Osteoblast (primary cell): ENCODE measurements at places on chromosomes 7 and 10. TPM values are rescaled to one million over a fixed set of nuclear protein-coding genes. Genes with fewer than 3 reads are reported as not detected.

- no peak for DNase-seq
Measured at GRCh38 chr7:42192851-42193461, 44.1 kb downstream of the GLI3 start.

AKR1C8 gene
- not detected in 2 replicates for total RNA-seq

A1CF gene
- total RNA-seq: not detected in 2 replicates

DNA sequence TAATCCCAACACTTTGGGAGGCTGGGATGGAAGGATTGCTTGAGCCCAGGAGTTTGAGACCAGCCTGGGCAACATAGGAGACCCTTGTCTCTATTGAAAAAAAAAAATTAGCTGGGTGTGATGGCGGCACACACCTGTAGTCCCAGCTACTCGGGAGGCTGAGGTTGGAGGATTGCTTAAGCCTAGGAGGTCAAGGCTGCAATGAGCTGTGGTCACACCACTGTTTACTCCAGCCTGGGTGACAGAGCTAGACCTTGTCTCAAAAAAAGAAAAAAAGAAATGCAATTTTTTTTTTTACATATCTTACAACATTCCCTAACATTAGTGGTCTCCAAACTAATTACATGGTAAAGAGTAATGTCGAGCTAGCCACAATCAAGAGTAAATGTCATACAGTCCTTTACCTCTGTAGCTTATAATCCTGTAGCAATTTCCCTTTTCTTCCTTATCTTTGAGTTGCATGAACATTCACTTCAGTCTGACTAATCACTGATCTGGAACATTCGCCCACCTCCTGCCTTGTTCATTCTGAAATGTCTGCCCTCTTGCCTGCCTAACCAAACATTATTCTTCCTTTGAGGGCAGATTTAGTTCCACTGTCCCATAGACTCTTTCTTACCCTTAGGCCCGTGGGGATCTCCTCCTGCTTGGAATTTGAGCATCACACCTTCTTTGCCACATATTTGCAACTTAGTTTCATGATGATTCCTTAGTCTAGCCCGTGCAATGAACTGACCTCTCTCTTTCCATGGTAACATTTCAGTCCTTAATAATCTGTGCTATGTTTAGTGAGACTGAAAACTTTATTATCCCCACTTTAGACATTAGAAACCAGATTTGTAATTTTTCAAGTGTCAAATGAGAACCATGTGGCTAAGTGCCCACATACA is 4.8 kb upstream of the VCL start:
- peak; percentile 42 for DNase-seq

DNA sequence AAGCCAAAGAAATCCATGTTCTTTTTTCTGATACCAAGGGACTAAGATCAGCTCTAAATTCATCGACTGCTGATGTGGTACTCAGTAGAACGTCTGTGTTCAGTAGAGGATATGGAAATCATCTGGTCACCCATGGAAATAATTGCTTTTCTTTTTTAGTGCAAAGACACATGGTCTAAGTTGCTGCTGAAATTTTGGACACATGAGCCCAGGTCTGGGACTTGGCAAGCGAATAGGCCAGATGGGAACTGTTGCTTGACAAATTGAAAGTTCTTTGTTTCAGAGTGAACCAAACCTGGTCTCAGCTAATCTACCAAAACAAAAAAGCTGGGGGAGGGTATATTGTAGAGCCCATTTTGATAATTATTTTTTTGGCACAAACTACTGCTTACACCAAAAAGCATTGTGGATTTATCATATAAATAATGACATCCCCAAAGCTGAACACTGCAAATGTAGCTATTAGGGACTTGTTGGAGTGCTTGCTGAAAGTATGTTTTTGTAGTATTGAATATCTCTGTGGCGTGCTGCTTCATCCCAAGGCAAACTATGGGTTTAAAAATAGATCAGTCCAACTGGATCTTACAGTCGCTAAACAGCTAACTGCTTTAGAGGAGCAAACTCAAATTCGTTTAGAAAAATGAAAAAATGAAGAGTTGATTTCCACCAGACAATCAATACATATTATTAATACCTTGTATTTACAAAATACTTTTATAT is 144.7 kb downstream of the TRIL start:
- DNase-seq: no peak

CALML5 gene
- not detected in 2 replicates for total RNA-seq

KIF11 gene
- 4.0 and 5.3 TPM in 2 replicates for total RNA-seq

DNA sequence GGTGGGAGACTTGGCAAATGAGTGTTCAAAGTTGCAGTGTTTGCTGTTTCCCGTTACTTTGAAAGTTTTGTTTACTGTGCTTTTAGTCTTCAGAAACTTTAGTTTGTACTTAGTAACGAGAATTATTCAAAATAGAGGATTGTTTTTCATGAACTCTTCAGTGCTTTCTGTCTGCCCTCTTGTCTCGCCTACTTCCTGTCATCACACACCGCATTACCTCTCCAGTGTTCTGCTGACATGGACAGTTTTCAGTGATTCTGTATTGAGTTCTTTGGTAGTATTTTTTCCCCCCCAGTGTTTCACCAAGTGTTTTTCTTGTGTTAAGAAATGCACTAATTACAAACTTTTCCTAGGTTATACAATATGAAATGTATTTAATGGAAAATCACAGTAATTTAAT is 207.0 kb downstream of the MLLT10 start:
- no peak for DNase-seq

DNA sequence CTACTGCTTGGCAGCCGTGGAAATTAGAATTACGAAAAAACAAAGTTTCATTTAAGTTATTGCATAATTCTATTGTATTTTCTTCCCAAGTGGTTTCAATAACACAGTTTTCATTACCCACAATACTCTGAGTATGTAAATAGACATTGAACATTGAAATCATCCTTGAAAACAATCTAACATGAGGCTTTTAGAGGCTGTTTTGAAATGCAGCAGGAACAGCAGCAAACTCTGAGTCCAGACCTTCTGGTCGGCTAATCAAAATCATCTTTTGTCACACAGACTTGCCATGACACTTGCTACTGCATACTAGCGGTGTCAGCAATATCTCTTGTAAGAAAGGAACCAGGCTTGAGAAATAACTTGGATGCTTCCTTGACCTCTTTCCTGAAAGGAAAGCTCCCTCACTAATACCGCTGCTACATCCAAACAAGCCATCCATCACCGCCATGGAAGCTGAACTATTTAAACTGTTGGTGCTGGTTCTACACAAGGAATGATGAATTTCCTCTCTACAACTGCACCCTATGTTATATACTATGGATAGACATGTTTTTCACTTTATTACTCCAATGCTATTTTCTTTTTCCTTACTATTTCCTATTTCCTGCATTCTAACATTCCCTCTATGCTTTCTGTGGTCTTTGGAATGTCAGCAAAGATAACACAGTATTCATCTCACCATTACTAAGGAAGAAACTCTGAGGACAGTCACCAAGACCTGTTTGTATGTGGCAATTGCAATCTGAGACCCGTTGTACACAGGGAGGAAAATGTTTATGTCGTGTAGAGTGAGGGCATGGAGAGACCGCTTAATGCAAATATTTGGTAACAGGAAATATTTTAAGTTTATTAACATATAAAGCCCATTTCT is 130.8 kb downstream of the ITGA8 start:
- no peak for DNase-seq

GRCh38 chr7:74329225-74329624 is 40.0 kb downstream of the CLIP2 start:
- DNase-seq: peak; percentile 29

DNA sequence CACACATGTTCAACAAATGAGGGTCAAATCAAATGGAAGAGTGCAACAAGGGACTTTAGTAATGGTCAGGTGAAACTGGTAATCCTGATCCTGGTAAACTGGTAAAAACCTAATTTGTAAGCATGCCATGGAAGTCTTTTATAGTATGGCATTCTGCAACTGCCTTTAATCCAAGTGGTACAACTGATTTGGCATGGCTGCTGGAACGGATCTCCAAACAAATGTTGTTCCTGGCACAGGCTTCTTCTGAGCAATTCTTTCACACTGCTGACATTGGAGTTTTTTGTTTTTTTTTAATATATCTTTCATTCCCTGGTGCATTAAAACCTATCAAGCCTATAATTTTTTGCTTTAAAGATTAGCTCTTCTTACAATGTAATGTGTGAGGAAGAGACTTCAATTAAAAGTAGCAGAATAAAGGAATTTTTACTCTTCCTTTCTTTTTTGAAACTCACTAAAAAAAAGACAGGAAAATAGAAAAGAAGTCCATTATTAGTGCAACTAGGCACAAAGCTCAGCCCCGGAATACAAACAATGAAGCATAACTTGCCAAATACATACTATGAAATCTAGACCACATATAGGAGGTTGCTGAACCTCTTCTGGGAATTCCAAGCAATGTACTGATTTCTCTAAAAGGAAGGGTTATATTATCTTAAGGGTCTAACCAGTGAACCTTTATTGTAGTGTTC is 79.3 kb upstream of the OIT3 start:
- peak; percentile 18 for DNase-seq

DNA sequence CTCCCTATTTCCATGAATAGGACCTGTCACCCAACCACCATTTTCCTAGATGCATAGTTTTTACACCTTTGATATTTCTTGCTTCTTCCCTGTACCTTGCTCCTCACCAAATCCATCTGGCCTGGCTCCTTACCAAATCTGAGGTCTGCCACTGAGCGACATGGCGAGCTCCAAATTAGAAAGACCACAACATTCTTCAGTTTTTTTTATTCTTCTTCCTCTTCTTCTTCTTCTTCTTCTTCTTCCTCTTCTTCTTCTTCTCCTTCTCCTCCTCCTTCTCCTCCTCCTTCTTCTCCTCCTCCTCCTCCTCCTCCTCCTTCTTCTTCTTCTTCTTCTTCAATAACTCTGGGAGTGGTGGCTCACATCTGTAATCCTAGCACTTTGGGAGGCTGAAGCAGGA is 7.1 kb downstream of the CPED1 start:
- DNase-seq: no peak

ADCYAP1R1 gene
- total RNA-seq: not detected in 2 replicates

DNA sequence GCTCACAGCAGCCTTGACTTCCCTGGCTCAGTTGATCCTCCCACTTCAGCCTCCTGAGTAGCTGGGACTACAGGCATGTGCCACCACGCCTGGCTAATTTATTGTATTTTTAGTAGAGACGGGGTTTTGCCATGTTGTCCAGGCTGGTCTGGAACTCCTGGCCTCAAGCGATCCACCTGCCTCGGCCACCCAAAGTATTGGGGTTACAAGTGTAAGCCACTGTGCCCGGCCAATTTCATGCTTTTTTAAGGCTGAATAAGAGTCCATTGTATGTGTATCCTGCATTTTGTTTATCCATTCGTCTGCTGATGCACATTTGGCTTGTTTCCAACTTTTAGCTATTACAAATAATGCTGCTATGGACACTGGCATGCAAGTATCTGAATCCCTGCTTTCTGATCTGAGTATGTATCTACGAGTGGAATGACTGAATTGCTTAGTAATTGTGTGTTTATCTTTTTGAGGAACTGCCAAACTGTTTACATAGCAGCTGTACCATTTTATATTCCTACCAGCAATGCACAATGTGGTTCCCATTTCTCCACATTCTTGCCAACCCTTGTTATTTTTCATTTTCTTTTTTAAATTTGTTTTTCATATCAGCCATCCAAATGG is 37.3 kb upstream of the TPST1 start:
- DNase-seq: peak; percentile 80

GRCh38 chr7:25402532-25402931 is 174.2 kb upstream of the NPVF start:
- DNase-seq: peak; percentile 22

GRCh38 chr7:50273870-50274269 is 30.6 kb upstream of the IKZF1 start:
- DNase-seq: no peak

PAPOLB gene
- total RNA-seq: under 0.01 and 0.36 TPM in 2 replicates

GRCh38 chr7:131020759-131021261 is 286.8 kb upstream of the KLF14 start:
- no peak for DNase-seq

DNA sequence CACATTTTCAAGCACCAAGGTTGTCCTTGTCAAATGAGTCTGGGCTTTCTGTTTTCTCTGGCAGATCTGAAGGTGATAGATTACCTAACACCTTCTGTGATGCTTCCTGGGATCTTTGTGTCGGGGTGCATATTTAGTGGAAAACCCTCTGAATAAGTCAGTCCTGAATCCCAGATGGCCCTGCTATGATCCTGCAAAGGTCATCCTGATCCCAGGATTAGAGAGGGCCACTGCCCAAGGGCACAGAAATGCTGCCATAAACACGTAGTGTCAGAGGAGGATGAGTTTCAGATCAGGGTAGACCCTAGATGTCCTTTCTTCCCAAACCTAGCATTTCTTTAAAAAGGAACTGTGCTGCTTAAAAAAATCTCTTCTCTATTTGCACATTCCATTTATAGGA is 19.0 kb downstream of the AGR2 start:
- no peak for DNase-seq

DNA sequence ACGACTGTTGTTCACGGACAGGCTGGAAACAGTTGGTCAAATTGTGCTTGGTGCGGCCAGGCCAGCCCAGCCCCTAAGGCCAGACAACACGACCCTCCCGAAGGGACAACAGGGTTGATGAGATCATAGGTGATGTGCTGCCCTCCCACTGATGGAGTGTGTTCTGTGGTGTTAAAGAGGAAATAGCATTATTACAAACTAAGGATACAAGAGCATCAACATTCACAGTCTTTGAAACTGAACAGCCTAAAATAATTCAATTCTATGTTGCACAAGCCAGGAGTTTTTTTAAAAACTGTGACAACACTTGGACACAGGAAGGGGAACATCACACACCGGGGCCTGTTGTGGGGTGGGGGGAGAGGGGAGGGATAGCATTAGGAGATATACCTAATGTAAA is 87.6 kb downstream of the FAM53B start:
- DNase-seq: no peak

HKDC1 gene
- 0.29 and 2.9 TPM in 2 replicates for total RNA-seq

GRCh38 chr7:51243631-51244030 is 73.0 kb downstream of the COBL start:
- DNase-seq: no peak

- no peak for DNase-seq
Measured at GRCh38 chr7:24829787-24830186, 72.5 kb upstream of the GSDME start.

POR gene
- 70.4 and 73.1 TPM in 2 replicates for total RNA-seq

GRCh38 chr7:73802459-73802858 is 28.3 kb upstream of the CLDN4 start:
- no peak for DNase-seq

DNA sequence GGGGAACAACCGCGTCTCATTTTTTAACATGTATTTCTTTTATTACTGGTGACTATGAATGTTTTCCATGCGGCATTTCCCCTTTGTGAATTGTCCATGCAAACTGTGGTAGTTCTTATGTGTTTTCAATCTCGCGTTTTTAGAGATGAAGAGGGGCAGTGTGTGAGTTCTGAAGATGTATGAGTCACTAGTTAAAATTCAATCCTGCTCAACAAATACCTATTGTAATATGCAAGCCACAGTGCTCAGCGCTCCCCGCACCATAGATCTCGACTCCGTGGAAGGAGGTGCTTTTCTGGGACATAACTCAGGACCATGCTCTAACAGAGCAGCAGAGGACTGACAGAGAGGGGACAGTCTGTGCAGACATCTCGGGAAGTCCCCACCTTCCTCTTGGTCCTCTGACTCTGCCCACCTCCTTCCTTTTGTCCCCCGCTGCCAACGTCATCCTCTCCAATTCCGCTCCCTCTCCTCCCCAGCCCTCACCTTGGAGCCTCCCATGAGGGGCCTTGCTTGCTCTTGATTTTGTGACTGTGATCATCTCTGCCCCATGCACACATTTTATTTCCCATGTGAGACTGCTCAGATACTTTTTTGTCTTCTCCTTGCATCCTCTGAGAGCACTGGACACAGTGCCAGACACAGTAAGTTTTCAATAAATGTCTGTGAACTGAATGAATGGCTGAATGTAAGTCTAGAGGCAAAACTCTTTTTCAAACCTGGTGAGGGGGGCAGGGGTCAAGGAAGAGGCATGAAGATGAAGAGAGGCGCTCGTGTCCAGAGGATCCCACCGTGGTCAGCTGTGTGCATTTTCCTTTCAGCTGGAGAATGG is 42.7 kb upstream of the PLEKHA1 start:
- no peak for DNase-seq
